AG08396 (cell line): ENCODE measurements at places on chromosomes 11 and 22.

DNA sequence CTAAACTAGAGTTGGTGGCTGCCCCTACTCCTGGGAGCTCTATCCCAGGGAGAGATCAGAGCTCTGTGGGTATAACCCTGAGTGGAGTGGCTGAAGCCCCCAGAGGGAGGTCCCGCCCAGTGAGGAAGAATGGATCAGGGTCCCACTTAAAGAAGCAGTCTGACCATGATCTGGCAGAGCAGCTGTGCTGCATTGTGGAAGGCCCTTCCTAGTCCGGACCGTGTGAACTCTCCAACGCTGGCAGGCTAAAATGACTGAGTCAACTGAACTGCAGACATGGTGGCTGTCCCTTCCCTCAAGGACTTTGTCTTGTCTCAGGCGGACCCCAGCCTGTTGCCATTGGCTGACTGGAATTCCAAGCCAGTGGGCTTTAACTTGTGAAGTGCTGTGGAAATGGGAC is 494.2 kb downstream of the FAM181B start:
- no peak for DNase-seq

DNA sequence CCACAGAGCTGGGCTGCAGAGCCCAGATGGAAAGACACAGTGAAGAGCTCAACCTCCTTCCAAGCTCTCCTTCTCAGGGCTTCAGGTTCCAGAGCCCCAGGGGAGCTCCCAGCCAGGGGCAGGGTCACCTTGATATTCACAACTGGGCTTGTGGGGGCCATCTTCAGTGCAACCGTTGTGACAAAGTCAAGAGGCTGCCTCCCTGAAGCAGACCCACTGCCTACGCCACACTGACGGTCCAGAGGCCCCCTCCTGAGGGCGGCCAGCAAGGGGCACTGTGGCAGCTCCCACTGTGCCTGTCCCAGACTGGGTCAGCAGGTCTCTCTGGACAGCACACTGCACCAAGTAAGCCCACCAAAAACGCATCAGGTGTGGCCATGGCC is 84.1 kb downstream of the DGCR2 start:
- no peak for DNase-seq

DNA sequence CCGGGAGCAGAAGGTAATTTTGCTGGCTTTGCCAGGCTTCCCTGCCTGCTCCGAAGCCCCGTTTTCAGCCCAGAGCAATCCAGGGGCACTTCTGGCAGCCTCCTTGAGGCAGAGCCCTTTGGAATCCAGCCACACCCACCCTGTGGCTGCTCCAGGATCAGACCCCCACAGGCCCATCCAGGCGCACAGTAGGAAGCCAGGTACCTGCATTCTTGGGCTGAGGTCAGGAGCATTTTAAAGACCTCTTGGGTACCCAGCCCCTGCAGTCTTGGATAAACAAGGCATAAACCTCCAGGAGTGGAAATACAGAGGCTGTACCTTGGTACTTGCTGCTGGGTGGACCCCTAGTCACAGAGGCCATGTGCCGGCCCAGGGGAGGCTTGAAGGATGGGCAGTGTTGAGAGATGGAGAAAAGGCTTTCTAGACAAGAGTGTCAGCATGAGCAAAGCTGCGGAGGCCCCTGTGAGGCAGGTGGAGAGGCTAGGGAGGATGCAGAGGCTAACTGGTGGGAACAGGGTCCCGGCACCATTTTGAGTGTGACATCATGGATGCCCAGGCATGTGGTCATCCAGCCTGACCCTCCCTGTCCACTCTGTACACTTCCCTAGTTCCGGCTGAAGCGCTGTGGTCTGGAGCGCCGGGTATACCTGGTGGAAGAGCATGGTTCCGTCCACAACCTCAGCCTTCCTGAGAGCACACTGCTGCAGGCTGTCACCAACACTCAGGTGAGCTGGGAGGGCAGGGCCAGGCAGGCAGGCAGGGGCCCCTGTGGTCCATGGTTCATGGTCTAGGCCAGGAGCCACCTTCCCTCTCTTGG is 3.9 kb downstream of the MUS81 start:
- DNase-seq = no peak

DNA sequence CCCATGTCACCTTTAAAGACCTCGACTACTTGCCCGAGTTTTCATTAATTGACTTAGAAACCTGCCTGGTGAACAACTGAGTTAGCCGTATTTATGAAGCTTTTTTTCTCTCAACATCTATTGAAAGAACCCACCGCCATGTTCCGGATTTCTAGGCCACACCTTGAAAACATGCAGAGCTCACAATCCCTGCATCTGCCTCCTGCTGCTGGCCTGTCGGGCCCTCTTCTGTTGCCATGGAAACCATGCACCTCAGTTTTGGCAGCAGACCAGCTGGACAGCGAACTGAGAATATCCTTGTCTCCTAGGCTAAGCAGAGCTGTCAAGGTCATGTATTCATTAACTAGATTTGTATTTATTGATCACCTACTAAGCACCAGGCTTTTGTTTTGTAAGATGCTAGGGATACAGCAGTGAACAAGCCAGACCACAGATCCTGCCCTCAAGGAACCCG is 4.3 kb upstream of the PATZ1 start:
- no peak for DNase-seq

- no peak for DNase-seq
These were observed 26.9 kb downstream of the MRPL16 start for GRCh38 chr11:59783632-59784090.

- no peak for DNase-seq
These were observed 179.6 kb downstream of the CTTN start for GRCh38 chr11:70577948-70578347.
